ENCODE measurements at places on chromosomes 6 and 20.

DNA sequence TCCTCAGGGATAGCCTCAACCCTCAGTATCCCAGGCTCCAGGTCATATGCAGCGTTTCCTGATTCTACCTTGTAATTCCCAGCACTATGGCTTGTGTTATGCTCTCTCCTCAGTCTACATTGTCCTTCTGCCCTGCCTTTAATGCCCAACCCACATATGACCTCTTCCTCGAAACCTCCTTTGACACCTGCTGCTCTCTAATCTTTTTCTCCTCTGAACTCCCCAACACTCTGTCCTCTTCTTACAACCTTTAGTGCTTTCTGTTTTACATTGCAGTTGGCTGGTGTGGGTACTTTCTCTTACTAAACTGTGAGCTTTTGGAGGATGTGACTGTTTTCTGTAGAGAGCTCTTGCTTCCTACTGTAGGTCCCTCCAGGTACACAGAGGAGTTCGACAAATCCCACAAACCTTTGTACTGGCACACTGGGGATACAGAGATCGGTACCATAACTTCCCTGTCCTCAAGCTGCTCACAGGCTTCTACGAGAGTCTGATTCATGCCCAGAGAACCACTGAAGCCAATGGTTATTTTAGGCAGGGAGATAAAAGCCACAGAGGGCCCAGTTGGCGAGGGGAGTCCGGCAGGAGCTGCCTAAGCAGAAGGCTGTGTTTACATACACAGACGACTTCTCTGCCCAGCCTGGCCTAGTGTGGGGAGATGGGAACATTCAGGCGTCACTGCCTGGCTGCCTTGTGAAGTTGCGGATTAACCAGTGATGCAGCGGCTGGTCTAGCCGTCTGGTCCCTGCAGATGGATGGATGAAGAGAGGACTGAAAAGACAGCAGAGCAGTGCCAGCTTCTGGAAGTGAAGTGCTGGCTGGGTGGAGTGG, 8.4 kb upstream of the EPB41L1 start:
- no peak for DNase-seq

- peak; percentile 4 for DNase-seq
Measured at GRCh38 chr6:23659125-23659524, 466.9 kb upstream of the NRSN1 start.

GRCh38 chr20:51456511-51457509, 85.7 kb downstream of the NFATC2 start:
- peak; percentile 99 for DNase-seq

DNA sequence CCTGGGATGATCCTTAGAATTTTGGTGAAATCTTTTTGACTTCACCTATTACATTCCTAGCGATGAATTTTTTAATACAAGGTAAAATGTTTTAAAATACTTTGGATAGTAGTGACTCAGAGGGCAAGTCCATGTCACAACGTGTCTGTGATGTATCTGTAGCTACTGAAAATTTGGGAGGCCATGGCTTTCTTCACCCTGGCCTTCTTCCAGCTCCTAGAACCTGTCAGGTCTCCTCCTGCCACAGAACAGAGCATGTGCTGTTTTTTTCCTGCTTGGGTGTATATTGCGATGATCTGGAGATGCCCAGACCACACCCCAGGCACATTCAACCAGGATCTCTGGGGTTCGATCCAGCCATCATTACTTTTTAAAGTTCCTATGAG, 194.4 kb downstream of the BTBD3 start:
- DNase-seq, result no peak

DNA sequence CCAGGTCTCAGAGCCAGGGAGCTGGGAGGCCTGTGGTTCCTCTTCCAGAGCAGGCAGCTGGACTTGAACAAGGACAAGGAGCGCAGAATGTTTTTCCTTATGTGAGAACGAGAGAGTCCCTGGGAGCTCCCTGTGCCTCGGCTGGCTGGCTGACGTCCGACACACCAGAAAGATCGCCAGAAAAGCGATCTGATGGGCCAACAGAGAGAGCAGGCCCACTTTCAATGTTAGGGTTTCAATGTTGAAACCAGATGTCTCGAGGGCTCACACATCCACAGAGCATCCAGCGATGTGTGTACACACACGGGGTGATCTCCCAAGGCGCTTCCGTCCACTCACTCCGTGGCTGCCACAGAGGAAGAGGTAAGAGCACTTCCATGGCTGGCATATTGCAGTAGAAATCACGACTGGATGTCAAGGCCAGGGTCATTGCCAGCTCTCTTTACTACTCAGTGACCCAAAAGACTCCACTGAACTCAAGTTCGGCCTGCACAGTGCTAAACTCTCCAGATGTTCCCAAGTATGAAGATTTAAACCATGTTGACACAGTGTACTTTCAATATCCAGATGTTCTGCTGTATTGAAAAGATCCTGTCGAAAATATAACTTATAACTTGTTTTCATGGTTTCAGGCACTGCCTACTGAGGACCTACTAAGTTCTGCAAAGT, 70.8 kb upstream of the FOXC1 start:
- no peak for DNase-seq

DNA sequence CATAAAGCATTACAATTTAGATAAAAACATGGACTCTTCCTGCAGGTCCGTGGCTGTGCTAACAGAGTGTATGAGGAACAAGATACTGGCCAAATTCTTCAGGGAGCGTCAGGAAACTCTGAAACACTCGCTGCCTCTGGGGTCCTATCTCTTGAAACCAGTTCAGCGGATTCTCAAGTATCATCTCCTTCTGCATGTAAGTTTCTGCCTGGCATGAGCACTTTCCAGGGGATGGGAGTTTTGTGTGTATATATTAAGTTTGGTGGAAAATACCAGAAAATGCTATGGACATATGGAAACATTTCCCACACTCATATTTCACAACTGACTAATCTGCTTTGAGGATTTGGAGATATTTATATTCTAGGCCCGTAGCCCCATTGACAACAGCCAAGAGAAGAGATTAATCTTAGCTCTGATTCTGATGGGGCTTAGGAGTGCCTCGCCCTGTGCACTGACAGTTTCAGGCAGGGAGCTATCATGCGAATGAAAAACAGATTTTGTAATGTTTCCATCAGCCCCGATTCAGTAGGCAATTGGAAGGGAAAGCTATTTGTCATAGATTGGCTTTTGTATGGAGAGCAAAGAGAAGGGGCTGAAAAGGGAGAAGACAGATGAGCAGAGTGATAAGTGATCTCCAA, 64.7 kb upstream of the MTHFD1L start:
- no peak for DNase-seq

GRCh38 chr6:38483526-38483925, 156.2 kb downstream of the BTBD9 start:
- DNase-seq, result no peak

- no peak for DNase-seq
Measured at GRCh38 chr20:45970646-45971424, 1.2 kb downstream of the ZNF335 start.

- DNase-seq, result no peak
Measured at GRCh38 chr6:28634411-28634760, 108.7 kb downstream of the GPX5 start.

DNA sequence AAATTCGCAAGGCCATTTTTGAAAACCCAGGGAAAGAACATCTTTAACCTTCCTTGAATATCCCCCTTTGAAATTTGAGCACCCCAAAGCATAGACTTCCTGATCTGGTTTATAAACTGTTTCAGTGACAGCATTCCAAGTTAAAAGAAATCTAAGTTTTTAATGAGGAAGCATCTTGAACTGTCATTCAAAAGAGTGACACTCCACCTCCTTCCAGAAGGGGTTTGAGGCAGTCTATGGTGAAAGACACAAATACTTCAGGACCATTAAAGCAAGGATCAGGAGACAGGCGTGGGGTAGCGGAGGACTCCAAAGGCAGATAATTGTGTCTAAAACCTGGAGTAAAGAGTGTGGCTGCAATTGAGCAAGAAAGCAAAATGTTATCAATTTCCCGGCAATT, 691 bp downstream of the GHRH start:
- no peak for DNase-seq

DNA sequence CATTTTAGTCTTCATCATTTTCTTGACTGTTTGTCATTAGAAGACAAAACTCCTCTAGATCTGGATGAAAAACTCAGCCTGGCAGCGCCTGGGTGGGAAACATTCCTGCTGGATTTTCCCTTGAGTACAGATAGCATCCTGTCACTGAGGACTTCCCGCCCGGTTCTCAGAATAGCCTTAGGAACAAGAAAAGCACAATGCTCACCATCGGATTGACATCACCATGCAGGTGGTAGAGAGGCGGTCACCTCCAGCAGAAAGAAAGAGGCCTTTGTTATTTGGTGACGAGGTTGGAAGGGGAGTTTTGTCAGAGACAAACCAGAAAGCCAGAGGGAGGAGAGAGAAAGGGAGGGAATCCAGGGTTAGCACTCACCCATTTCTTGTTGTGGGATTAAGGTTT, 39.8 kb downstream of the KIF25 start:
- no peak for DNase-seq

- no peak for DNase-seq
Measured at GRCh38 chr6:155264693-155265320, 994 bp downstream of the CLDN20 start.

GRCh38 chr20:49630396-49630951, 62.5 kb upstream of the PTGIS start:
- no peak for DNase-seq
